Daoy (cell line): ENCODE measurements at places on chromosomes 16 and 17.

GRCh38 chr17:50072130-50072529 is 16.2 kb downstream of the ITGA3 start:
- no peak for DNase-seq

DNA sequence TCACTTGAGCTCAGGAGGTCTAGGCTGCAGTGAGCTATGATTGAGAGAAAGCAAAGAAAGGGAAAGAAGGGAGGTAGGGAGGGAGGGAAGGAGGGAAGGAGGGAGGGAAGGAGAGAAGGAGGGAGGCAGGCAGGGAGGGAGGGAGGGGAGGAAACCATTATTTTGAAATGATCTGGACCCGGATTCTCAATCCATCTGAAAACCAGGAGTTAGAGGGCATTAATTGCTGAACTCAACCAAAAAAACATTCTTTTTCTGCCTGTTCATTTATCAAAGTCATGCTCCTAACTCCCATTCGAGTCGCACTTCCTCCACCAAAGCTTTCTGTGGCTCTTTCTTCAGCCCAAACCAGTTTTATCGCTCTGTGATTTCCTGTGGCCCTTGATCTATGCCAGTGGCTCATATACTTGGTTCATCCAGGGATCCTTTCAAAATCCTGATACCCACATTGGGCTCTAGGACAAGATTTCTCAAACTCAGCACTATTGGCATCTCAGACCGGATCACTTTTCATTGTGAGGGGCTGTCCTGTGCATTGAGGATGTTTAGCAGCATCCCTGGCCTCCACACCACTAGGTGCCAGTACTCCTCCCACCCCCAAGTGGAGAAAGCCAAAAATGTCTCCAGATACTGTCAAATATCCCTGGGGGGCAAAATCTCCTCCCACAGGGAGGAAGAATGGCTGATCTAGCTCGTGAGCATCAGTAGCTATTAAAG is 38.2 kb downstream of the CMTM4 start:
- DNase-seq = no peak

DNA sequence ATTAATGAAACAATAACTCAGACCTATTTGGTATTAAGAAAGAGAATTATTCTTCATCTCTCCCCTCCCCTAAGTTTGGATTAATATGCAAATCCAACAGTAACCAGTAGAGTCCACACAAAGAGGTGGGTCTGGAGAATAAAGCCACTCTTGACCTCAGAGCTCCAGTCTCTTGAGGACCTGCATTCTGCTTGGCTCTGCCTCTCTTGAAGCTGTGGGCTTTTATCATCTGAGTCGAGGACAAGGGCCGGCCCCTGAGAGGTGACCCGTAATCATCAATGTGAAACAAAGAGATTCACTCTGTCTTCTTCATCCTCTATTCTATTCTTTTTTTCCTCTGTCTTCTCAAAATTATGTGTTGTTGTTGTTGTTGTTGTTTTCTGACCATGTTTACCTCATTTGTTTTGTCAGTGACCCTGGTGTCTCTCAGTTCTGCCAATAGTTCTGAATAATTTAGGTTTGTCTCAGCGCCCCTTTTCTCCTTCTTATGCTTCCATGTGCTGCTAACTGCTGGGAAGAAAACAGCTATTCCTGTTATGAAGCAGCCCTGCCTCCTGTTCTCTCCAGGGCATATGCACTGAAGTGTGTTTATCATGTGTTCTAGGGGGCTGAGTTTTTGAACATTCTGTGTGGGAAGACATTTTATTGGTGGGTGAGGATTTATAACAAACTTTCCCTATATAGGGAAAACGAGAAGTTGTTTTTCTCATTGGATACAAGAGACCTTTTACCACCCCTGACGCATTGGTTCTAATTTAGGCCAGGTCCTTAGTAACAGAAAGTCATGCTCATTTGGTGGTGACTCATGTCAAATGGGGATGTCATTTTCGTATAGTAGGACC is 135.8 kb downstream of the TRIM37 start:
- DNase-seq = peak; percentile 20

GRCh38 chr16:49494891-49495566 is 121.4 kb downstream of the C16orf78 start:
- no peak for DNase-seq

DNA sequence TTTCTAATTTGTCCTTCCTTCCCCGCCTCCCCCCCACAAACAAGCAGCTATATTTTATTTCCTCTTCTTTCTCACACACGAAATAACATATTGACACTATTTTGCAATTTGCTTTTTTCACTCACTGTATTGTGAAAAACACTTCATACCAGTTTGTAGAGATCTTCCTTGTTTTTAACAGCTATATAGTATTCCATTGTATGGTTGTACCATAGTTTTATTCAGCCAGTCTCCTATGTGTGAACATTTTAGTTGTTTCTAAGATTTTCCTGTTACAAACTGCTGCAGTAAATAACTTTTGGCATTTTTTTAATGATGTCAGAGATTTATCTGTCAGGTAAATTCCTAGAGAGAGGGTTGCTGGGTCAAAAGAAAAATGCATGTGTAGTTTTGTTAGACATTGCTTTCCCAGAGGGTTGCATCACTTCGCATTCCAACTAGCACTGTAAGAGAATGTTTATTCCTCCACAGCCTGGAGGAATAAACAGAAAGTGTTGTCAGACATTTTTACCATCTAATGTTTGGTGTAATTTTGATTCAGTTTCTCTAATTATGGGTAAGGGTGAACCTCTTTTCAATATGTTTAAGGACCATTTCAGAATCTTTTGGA is 101.2 kb downstream of the MRTFB start:
- DNase-seq = no peak

DNA sequence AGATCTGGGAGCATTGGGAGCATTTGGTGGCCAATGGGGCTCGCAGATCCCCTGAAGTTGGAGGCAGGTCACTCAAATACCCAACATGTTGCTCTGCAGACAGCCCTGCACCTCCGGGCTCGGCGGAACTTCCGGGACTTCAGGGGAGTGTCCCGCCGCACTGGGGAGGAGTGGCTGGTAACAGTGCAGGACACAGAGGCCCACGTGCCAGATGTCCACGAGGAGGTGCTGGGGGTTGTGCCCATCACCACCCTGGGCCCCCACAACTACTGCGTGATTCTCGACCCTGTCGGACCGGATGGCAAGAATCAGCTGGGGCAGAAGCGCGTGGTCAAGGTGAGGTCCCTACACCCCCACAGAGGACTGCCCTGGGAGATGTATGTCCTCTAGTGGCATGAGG is 16.4 kb downstream of the MVP start:
- no peak for DNase-seq

- DNase-seq = no peak
Observed at GRCh38 chr17:81821147-81821546, 11.9 kb downstream of the MCRIP1 start.

DNA sequence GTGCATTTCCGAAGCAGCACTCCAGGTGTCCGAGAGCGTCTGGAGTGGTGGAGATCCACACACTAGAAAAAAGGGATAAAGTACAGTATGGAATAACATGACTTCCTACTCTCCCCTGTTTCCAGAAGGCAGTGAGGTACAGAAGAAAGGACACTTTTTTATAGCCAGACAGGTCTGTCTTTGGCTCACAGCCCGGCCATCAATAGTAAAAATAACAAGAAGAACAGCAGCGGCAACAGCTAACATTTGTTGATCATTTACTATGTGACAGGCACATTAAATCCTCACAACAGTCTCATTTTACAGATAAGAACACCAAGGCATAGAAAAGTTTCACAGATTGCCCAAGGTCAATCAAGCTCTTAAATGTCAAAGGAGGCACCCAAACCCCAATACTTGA is 16.2 kb downstream of the DYNLRB2 start:
- DNase-seq = no peak

DNA sequence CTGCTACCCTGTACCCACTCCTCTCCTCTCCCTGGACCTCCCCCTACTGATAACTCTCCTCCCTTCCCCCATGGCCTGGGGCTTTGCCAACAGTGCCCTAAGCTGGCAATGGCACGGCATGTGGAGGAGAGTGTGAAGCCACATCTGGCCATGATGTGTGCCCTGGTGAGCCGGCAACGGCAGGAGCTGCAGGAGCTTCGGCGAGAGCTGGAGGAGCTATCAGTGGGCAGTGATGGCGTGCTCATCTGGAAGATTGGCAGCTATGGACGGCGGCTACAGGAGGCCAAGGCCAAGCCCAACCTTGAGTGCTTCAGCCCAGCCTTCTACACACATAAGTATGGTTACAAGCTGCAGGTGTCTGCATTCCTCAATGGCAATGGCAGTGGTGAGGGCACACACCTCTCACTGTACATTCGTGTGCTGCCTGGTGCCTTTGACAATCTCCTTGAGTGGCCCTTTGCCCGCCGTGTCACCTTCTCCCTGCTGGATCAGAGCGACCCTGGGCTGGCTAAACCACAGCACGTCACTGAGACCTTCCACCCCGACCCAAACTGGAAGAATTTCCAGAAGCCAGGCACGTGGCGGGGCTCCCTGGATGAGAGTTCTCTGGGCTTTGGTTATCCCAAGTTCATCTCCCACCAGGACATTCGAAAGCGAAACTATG is 5.2 kb downstream of the TRAF4 start:
- no peak for DNase-seq

GRCh38 chr17:1095090-1095852 is 84.5 kb downstream of the ABR start:
- DNase-seq = no peak

- DNase-seq = peak; percentile 25
Observed at GRCh38 chr17:39064374-39064773, 87.1 kb downstream of the PLXDC1 start.
